ENCODE measurements at places on chromosomes 1 and 21.

GRCh38 chr1:202009326-202010179 is 834 bp upstream of the ELF3 start:
- DNase-seq: peak; percentile 87

- DNase-seq: no peak
Observed at GRCh38 chr1:236458996-236459395, 64.8 kb upstream of the LGALS8 start.

DNA sequence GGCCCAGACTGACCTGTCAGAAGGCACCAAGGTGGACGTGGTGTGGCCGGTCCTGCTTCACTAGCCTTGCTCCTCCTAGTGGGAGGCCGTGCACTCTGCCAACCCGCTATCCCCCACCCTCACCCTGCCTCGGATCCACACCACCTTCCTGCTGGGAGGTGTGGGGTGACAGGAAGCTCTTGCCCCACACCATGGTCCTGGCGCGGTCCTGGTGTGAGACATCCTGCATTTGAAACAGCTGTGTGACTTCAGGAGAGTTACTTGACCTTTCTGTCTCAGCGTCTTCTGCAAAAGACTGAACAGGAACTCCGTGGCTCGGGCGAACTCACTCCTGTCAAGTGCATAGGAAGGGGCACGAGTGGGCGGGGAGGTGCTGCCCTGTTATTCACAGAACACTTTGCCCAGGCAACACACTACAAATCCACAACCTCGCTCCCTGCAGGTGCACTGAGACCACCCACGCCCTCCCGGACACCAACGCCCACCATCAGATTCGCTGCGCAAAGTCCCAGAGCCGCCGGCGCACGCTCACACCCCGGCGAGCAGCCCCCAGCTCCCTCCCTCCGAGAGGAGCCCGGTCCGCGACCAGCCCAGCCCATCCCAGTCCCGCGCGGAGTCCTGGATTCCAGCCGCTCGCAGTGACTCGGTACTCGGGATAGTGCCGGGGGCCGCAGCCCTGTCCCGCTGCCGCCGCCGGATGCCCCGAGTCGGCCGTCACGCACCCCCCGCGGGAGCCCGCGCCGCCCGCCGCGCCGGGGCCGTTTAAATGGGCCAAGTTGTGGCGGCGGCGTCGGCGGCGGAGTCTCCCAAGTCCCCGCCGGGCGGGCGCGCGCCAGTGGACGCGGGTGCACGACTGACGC is at the start of gene SAMD11:
Gene SAMD11 (plus strand): TSS at position 793 of the 860 bp plus-strand sequence. CDS start 509 bp downstream, outside the sequence.
- DNase-seq: peak; percentile 68

- no peak for DNase-seq
Observed at GRCh38 chr1:109904105-109904817, 6.4 kb upstream of the CSF1 start.

GRCh38 chr1:84736445-84736844 is 46.2 kb upstream of the SSX2IP start:
- DNase-seq: no peak

- DNase-seq: no peak
Observed at GRCh38 chr21:35989138-35989735, 71.1 kb downstream of the SETD4 start.

DNA sequence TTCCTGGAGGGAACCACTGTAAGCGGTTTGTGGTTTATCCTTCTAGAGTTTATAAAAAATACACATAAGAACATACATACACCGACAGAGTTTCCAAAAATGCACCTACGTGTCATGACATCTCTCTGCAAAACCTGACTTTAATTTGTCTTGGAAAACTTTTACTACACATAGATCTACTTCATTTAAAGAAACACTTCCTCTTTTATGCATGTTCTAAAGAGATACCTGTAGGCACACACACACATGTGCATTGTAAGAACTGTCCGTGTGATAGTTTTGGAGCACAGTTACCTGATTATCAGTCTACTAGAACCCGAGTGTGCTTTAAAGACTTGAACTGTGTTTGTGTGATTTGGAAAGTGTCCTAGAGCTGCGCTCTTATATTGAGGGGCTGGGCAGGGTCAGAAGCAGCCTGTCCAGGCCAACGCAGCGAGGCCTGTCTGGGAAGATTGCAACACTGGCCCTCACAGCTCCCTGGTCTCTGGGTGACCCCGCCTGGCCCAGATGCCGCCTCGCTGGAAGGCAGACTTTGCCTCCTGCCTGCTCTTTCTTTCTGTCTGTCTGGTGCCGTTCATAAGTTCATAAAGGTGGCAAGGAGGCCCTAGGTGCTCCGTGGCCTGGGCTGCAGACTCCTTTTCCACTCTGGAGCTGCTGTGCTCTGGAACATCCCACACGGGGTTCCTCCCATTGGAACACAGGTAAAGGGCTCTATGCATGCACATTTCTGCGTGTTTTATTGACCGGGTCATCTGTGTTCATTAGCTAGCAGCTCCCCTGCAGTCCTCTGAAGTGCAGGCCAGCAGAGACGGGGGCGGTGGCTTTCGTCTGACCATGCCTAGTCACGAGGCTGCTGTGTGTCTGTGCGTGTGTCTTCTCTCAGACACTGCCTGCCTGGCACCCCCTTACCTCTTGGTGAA is 46.3 kb downstream of the AGPAT3 start:
- DNase-seq: no peak

- DNase-seq: no peak
Observed at GRCh38 chr1:215543191-215543606, 23.9 kb upstream of the KCTD3 start.

DNA sequence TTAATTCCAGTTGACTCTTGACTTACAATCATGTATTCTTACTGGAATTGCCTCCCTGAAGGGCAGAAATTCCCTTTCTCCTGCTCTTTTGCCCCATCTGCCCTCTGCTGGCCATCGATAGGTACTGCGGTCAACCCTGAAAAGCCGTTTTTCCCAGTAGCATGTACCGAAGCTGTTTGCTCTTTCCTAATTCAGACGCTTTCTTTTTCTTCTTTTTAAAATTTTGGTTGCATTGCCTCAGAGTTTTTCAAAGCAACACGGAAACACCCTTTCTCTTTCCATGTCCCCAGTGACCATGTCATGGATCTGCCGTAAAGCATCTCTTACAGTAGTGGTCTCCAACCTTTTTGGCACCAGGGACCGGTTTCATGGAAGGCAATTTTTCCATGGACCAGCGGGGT is 164.2 kb upstream of the C1orf21 start:
- DNase-seq: peak; percentile 1

DNA sequence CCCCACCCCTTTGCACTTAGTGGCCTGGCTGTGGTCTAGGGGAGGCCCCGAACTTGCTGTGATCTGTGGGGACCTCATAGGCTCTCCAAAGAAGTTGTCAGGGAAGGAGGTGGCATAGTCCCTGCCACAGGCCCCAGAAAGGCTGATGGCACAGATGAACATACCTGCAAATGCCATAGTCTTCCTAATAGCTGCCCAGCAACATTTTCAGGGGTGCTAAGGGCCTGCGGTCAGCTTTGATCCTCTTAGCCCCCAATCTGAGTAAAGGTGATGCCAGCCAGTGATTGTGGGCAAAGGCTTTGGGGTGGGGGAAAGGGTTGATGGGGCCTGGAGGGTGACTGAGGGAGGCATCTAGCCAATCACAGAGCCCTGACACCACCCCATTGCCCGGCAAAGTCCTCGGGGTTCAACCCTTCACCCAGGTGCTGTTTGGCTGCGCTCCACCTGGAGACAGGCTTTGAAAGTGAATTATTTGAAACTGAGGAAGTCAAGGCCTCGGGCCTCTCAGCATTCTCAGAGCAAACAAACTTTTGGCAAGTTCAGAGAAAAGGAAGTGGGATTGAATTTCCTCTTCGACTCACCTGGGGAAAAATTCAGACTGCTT is 35.8 kb downstream of the PAX7 start:
- DNase-seq: no peak

GRCh38 chr1:246020211-246020954 is 486.7 kb downstream of the SMYD3 start:
- DNase-seq: no peak

DNA sequence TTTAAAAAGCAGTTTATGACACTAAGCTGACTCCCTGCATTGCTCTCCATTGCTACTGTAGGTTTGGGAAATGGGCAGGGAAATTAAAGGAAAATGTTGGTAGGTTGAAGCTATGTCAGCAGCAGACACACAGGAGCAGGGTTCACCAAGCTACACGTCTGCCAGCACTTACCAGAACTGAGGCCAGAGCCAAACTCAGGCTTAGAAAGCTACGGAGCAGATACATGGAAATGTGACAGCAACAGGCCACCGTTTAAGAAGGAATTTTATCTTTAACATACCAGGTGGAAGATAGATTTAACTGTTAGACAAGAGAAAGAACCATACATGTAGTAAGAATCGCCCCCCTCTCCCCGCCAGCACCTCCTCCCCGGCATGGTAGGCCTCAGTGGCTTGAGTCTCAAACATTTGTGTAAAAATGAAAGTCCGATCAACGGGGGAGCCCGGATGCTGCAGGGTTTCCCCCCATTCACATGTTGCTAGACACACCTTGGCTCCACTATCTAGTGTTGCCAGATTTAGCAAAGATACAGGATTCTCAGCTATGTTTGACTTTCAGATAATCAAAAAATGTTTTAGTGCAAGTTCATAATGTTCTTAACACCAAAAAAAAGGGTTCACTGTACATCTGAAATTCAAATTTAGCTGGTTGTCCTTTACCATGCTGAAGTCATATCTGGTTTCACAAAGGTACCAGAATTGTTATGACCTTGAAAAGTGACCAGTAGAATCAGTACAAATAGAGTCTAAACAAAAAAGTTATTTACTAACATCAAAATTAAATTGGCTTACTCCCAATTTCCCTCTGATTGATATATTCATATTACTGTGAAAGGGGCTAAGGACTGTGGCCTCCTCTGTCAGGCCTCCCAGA is 6.7 kb downstream of the OR2T11 start:
- DNase-seq: no peak

DNA sequence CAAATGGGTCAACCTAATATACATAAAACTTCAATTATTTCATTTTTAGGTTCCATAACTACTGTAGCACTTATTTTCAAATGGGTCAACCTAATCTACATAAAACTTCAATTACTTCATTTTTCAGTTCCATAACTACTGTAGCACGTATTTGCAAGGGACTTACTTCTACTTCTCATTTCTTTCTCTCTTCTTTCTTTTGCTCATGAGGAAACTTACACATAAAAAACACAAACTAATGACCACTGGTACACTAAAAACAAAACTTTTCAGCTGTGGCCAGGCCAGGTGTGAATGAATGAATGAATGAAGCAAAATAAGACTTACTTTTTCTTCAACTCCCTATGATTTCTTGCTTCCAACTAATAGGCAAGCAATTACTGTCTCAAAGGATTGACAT is 11.7 kb downstream of the SYDE2 start:
- no peak for DNase-seq

DNA sequence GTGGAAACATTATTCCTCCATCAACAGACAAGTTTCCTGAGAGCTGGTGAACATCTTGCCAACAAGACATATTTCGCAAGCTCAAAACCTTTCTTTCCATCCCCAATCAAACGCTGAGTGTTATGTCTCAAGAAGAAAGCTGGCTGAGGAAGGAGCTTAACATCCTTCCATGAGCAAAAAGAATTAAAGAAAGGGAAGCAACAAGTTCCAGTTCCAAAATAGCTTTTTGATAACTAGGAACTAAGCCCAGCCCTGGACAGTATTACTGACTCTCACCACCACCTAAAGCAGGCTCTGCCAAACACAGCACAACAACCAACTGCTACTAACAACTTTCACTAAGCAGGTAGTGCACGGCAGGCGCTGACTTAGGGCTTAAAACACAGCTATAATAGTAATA is 50.2 kb downstream of the CAPZB start:
- no peak for DNase-seq

DNA sequence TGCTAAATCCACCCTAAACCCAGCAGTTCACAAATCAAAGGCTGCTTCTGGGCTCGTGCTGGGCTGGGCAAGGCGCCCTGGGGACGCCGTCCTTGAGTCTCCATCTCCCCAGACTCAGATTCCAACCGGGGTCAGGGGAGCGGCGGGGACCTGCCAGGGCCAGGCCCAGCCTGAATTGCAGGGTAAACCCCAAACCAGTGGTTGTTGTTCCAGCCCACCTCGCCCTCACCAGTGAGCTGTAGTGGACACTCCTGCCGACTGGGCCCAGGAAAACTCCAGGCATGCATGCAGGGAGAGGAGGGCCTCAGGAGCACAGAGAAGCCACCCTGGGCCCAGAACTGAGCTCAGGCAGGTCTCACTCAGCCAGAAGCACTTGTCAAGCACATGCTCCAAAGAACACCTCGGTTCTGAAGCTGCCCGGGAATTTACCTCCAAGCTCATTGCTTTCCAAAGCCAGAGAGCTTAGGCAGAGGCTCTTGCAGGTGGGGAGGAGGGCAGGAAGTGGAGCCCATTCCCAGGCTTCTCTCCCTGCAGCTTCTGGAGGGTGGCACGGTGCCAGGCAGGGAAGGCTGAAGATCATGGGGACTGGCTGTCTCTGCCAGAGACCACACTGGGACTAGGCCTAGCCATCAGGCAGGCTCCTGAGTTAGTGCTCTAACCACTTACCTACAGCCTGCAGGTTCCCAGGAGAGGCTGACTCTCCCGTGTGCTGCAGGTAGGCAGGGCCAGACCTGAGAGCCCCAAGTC is 437.0 kb downstream of the MATN1 start:
- no peak for DNase-seq

- DNase-seq: no peak
Observed at GRCh38 chr1:156477526-156478249, 22.9 kb downstream of the MEF2D start.

DNA sequence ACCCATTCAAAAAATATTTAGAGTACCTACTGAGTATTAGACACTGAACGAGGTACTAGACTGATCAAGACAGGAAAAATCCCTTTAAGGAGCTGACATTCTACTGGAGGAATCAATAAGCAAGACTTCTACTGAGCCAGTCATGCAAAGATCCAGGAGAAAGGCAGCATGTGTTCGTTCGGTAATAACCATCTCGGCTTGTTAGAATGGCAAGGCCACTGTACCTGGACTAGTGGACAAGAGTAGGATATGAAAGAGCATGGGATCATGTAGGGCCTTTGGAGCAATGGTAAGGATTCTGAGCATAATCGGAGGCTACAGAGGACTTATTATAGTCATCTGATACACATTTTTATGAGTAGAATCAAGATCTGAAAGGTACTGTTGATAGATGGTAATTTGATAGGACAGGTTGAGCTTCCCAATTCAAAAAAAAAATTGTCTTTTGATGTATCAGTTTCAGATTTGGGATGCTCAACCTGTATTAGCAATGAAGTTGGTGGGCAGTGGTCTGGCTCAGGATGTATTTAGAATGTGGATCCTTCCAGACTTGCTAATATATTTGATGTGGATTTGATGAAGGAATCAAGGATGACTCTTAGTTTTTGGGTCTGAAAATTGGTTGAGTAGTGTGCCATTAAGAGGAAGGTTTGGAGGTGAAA is 2.3 kb downstream of the COX20 start:
- DNase-seq: no peak

DNA sequence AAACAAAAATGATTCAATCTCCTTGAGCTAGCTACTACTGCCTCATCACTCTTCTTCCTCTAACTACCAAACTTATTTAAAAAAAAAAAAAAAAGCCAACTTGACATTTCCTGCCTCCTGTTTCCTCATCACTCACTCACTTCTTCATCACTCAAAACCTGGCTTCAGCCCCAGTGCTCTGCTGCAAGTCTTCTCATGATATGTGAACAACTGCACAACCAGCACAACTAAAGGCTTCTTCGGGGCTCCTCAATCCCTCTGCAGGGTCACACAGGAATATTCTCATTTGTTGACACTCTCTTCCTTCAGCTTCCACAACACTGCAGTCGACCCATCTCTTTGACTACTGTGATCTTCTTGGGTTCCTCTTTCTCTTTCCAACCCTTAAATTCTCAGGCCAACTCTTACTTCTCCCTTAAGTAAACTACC is 7.6 kb downstream of the MTF1 start:
- DNase-seq: no peak

Measured in NCI-H1436 (cell line).